ENCODE measurements at places on chromosomes 3 and 15. TPM values are rescaled to one million over a fixed set of nuclear protein-coding genes. Genes with fewer than 3 reads are reported as not detected.

The MKRN2OS gene
- total RNA-seq: 3.1 TPM

The INKA1 gene
- total RNA-seq: 21.7 TPM

The TGM4 gene
- 0.33 TPM for total RNA-seq

The ISLR2 gene
- not detected for total RNA-seq

The TM4SF4 gene
- total RNA-seq: not detected

The TGM5 gene
- total RNA-seq: 0.92 TPM

The ATP13A4 gene
- total RNA-seq: 4.4 TPM

The CCR9 gene
- not detected for total RNA-seq

The KCNMB2 gene
- not detected for total RNA-seq

The SPSB4 gene
- total RNA-seq: not detected

The CILP gene
- total RNA-seq: 0.28 TPM

The CCDC33 gene
- not detected for total RNA-seq

The REC114 gene
- not detected for total RNA-seq
